Naive thymus-derived CD4-positive, alpha-beta T cell (primary cell): ENCODE measurements at places on chromosomes 12 and 14. TPM values are rescaled to one million over a fixed set of nuclear protein-coding genes. Genes with fewer than 3 reads are reported as not detected.

- no peak for DNase-seq
- no peaks in the 10 kb centered on the region for H3K4me1 ChIP-seq
- H3K27me3 ChIP-seq = no peaks in the 10 kb centered on the region
- H3K36me3 ChIP-seq = no peaks in the 10 kb centered on the region
- H3K4me3 ChIP-seq = no peak overlapping the region
- H3K27ac ChIP-seq = no peak overlapping the region
These were observed 19.7 kb upstream of the NGB start for GRCh38 chr14:77290705-77291104.

DNA sequence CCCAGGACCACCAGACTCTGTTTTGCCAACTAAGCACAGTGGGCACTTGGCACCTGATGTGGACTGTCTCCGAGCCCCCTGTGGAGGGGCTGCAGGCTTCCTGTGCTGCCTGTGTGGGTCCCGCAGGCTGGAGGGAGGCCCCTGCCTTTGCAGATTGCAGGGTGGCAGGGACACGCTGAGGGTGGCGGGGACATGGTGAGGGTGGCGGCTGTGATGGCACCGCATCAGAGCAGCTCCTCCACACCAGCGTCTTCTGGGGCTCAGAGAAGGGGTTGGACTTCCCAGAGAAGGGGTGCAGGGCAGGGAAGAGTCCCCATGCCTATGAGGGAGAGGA, 8.1 kb downstream of the ZFYVE21 start:
- no peak for DNase-seq
- H3K4me1 ChIP-seq = peaks cover 4% of the 10 kb centered on the region
- peaks cover 26% of the 10 kb centered on the region for H3K36me3 ChIP-seq
- no peaks in the 10 kb centered on the region for H3K27me3 ChIP-seq

DNA sequence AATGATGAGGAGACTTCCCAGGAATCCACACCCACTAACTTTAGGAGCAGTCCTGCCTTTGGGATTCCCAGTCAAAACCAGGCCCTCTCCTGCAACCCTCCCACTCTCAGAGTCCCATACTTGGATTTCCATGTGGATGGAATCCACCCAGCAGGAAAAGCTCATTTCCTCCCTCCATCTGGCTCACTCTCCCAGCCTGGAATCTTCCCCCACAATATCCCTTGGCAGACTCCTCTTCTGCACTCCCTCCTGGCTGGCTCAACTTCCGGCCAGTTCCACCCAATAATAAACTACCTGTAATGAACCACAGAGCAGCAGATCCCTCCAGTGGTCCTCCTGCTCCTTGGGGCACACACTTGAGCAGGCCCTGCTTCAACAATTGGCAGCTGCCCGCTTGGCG, 102.8 kb upstream of the EGLN3 start:
- H3K27ac ChIP-seq = no peak overlapping the region
- no peak overlapping the region for H3K4me3 ChIP-seq
- H3K36me3 ChIP-seq = no peaks in the 10 kb centered on the region
- no peaks in the 10 kb centered on the region for H3K4me1 ChIP-seq

DNA sequence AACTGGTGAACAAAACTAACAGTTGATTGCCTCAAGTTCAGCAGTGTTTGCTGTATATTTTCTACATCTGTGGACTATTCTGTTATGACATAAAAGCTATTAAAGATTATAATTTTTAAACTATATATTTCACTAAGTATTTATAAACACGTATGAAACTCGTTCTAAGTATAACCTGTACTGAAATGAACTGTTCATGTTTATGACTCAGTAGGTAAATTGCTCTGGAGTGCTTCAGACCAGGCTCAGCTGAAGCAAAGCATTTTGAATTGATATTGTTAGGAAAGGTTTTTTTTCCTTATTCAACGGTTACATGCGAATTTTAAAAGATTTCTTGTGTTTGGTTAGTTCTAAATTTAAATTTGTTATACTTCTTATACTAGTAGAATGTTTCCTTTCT, 151.3 kb downstream of the RAD51B start:
- no peaks in the 10 kb centered on the region for H3K4me1 ChIP-seq
- no peak overlapping the region for H3K27ac ChIP-seq
- no peaks in the 10 kb centered on the region for H3K27me3 ChIP-seq
- no peak overlapping the region for H3K4me3 ChIP-seq
- DNase-seq = no peak

- no peak overlapping the region for H3K27ac ChIP-seq
- H3K4me1 ChIP-seq = no peaks in the 10 kb centered on the region
- H3K27me3 ChIP-seq = no peaks in the 10 kb centered on the region
- DNase-seq = no peak
- no peaks in the 10 kb centered on the region for H3K36me3 ChIP-seq
- H3K4me3 ChIP-seq = no peak overlapping the region
These were observed 185.6 kb downstream of the EPS8 start for GRCh38 chr12:15603474-15604085.

GRCh38 chr12:126914170-126914793, 1352.7 kb upstream of the TMEM132C start:
- H3K4me3 ChIP-seq = no peak overlapping the region
- no peaks in the 10 kb centered on the region for H3K4me1 ChIP-seq
- no peaks in the 10 kb centered on the region for H3K27me3 ChIP-seq
- no peaks in the 10 kb centered on the region for H3K36me3 ChIP-seq
- no peak for DNase-seq

GRCh38 chr12:42086031-42086430, 58.6 kb downstream of the GXYLT1 start:
- no peak overlapping the region for H3K4me3 ChIP-seq
- no peaks in the 10 kb centered on the region for H3K4me1 ChIP-seq
- no peak overlapping the region for H3K27ac ChIP-seq
- H3K27me3 ChIP-seq = no peaks in the 10 kb centered on the region
- H3K36me3 ChIP-seq = peaks cover 7% of the 10 kb centered on the region
- DNase-seq = no peak

The PTCSC3 gene
- total RNA-seq = not detected

- H3K4me1 ChIP-seq = no peaks in the 10 kb centered on the region
- H3K4me3 ChIP-seq = no peak overlapping the region
- no peaks in the 10 kb centered on the region for H3K36me3 ChIP-seq
- no peak overlapping the region for H3K27ac ChIP-seq
- DNase-seq = no peak
- no peaks in the 10 kb centered on the region for H3K27me3 ChIP-seq
These were observed 20.4 kb upstream of the NID2 start for GRCh38 chr14:52089218-52089617.

The TRAF3 gene
- total RNA-seq = 67.6 and 74.4 TPM in 2 replicates

DNA sequence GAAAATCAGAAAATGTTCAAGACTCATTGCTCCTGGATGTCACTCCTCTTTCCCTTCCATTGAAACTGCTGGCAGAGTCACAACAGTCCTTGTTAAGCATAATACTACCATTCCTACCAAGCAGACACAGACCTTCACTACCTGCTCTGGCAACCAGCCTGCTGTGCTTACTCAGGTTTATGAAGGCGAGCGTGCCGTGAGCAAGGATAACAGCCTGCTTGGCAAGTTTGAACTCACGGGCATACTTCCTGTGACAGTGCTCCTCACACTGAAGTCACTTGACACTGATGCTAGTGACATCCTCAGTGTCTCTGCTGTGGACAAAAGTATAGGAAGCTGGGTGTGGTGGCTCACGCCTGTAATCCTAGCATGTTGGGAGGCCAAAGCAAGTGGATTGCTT, 15.7 kb upstream of the PHETA1 start:
- DNase-seq = no peak
- H3K4me3 ChIP-seq = no peak overlapping the region
- H3K36me3 ChIP-seq = no peaks in the 10 kb centered on the region
- no peaks in the 10 kb centered on the region for H3K4me1 ChIP-seq

- H3K4me3 ChIP-seq = no peak overlapping the region
- H3K27ac ChIP-seq = no peak overlapping the region
- no peaks in the 10 kb centered on the region for H3K27me3 ChIP-seq
- no peaks in the 10 kb centered on the region for H3K36me3 ChIP-seq
- no peaks in the 10 kb centered on the region for H3K4me1 ChIP-seq
- DNase-seq = no peak
These were observed 36.8 kb downstream of the FGD4 start for GRCh38 chr12:32435921-32436705.

GRCh38 chr12:106893451-106893850, 62.3 kb upstream of the TMEM263 start:
- H3K4me3 ChIP-seq = no peak overlapping the region
- DNase-seq = no peak
- no peaks in the 10 kb centered on the region for H3K36me3 ChIP-seq
- H3K27me3 ChIP-seq = no peaks in the 10 kb centered on the region

The SYNDIG1L gene
- not detected for total RNA-seq

- H3K27me3 ChIP-seq = no peaks in the 10 kb centered on the region
- no peak overlapping the region for H3K27ac ChIP-seq
- H3K4me1 ChIP-seq = no peaks in the 10 kb centered on the region
These were observed 146.3 kb upstream of the KRAS start for GRCh38 chr12:25397001-25397400.

- no peaks in the 10 kb centered on the region for H3K4me1 ChIP-seq
- no peaks in the 10 kb centered on the region for H3K27me3 ChIP-seq
- no peaks in the 10 kb centered on the region for H3K36me3 ChIP-seq
- no peak overlapping the region for H3K27ac ChIP-seq
- DNase-seq = no peak
These were observed 214.2 kb downstream of the GLT1D1 start for GRCh38 chr12:129067491-129067890.

- peaks cover 4% of the 10 kb centered on the region for H3K27me3 ChIP-seq
- no peak overlapping the region for H3K4me3 ChIP-seq
- H3K27ac ChIP-seq = no peak overlapping the region
- no peaks in the 10 kb centered on the region for H3K36me3 ChIP-seq
These were observed 9.4 kb upstream of the ACVR1B start for GRCh38 chr12:51942056-51942455.

DNA sequence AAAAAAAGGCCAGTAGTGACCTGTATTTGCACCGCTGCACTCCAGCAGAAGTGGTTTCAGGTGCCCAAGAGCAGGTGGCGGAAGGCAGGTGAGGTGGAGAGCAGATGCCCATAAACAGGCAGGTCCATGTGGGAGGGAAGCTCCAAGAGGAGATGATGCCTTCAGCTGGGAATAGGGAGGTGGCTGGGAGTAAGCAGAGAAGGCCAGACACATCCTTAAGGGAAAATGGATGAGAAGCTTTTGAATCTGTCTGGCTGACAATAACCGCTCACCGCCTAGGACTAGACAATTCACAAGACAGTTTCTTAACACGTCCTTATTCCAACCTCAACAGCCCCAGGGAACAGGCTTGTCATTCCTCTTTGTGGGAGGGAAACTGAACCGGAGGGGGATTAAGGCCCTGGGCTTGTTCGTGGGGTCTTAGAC, 43.9 kb upstream of the PLEKHG6 start:
- H3K4me1 ChIP-seq = no peaks in the 10 kb centered on the region
- no peak for DNase-seq
- H3K4me3 ChIP-seq = no peak overlapping the region
- H3K27me3 ChIP-seq = no peaks in the 10 kb centered on the region
- no peak overlapping the region for H3K27ac ChIP-seq
- H3K36me3 ChIP-seq = no peaks in the 10 kb centered on the region

The ASPG gene
- 0.11 TPM for total RNA-seq

The SERPINA6 gene
- not detected for total RNA-seq

The TXNDC16 gene
- total RNA-seq = 6.9 TPM

The MGAT4C gene
- not detected for total RNA-seq

- H3K27me3 ChIP-seq = no peaks in the 10 kb centered on the region
- no peak for DNase-seq
- H3K4me1 ChIP-seq = no peaks in the 10 kb centered on the region
- no peak overlapping the region for H3K27ac ChIP-seq
These were observed 110.9 kb downstream of the GPATCH2L start for GRCh38 chr14:76262641-76263040.

The AP4S1 gene
- 6.1 and 7.9 TPM in 2 replicates for total RNA-seq

DNA sequence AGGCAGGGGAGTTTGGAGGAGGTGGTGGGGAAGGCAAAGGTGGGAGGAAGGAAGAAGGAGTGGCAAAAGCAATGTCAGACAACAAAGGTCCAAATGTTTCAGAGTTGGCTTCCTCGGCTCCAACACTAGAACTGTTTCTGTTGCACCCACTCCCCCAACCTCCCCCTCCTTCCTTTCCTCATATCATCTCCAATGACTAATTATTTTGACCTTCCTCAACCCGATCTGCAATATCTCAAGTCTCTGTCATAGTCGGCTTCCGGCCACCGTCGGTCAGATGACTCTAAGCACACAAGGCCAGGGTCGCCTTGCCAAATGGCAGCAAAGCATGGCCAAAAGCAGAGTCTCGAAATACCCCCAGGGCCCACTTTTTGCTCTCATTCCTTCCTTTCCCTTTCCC, 637.0 kb upstream of the TBX3 start:
- H3K27ac ChIP-seq = no peak overlapping the region
- no peaks in the 10 kb centered on the region for H3K36me3 ChIP-seq
- no peak overlapping the region for H3K4me3 ChIP-seq
- H3K4me1 ChIP-seq = no peaks in the 10 kb centered on the region

- H3K4me3 ChIP-seq = no peak overlapping the region
- H3K4me1 ChIP-seq = no peaks in the 10 kb centered on the region
- H3K27me3 ChIP-seq = no peaks in the 10 kb centered on the region
- H3K27ac ChIP-seq = no peak overlapping the region
These were observed 193.1 kb upstream of the FSCB start for GRCh38 chr14:44700184-44700583.

The MMP19 gene
- 0.08 TPM in 1 of 2 replicates, not detected in the other for total RNA-seq
